Pulmonary artery endothelial cell (primary cell): ENCODE measurements at places on chromosomes 1 and 21.

DNA sequence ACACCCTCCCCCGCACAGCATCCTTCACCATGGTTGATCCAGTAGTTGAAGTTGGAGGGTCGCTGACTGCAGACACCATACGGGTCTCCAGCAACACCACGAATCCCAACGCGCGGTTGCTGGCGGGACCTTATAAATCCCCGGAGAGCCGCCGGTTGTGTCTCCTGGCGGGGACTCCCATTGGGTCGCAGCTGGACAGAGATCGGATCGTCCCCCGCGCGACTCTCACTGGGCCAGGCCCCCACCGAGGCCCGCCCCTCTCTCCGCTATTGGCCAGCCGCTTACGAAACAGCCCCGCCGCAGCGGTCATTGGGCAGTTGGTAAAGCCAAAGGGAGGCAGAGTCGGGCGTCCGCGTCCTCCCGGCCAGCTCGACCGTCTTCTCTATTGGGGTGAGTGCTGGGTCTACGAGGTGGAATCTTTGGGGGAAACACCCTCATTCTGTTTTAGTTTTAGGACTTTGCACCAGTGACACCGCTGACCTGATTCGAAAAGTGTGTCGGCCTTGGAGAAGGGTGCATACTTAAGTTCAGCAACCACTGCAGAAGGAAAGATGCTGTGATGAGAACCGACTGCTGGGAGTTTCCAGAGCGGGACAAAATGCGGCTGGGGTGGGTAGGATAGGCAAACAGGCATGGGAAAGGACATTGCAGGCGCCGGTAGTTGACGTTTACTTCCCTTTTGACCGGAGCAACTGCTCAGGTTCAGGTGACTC, 27.4 kb downstream of the RABIF start:
- peak; percentile 43 for DNase-seq

DNA sequence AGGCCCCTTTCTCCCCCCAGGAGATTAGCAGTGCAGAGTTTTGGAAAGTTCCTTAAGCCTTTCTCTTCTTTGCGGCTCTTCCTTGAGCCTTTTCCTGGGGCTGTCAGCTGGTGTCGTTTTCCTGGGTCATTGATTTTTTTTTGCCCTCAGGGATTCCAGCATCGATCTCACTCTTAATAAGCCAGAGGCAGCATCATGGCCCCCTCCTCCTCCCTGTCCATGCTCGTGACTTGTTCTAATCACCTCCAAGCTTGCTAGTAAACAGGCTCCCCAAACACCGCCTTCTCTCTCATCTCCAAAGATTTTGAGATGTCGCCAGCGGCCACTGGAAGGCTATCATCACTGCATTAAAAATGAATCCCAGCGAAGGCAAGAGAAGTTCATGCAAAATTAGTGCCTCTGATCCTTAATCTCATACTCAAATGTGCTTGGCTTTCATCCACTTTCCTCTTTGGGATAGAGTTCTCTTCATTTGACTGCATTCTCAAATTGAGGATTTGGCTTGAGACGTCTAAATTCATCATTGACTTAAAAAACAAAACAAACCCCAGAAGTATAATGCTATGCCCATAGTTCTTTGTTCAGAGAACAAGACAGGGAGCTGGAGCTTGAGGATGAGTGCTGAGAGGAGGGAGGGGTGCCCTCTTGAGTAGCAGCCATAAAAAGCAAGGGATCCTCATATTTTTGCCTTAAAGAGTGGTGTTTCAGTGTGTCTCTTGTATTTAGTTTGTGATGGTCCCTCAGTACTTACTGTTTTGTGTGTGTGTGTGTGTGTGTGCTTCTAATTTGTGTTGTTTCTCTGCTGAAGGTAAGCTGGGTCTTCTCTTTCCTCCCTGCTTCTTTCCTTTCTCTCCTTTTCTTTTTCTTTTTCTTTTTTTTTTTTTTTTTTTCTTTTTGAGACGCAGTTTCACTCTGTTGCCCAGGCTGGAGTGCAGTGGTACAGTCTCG, 3.2 kb downstream of the EVA1C start:
- no peak for DNase-seq

DNA sequence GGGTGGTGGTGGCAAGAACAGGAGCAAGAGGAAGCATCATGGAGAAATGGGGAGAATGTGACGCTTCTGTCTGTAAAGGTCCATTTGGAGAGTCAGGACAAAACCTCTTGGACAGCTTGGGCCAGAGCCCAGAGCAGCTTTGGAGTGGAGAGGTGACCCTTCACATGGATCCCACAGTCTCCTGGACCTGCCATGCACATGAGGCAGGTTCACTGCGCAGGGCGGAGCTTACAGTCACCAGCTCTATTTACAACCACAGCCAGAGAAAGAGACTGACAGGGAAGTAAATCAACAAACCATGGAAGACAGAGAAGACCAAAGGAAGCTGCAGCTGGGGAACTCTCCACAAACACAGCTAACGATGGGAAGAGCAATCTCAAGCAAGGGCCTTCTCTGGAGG, 828 bp upstream of the RGS8 start:
- no peak for DNase-seq

GRCh38 chr1:154810571-154810970, 59.5 kb downstream of the KCNN3 start:
- no peak for DNase-seq

DNA sequence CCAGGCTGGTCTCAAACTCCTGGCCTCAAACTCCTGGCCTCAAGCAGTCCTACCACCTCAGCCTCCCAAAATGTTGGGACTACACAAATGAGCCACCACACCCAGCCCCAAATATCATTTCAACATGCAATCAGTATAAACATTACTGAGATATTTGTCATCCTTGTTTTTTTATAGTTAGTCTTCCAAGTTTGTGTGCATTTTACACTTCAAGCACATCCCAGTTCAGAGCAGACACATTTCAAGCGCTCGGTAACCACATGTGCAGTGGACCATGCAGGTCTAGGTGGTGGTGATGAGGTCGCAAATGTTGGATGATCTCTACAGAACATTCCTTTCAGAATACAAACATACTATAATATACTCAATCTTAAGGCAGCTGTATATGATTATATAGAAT, 23.8 kb upstream of the APP start:
- no peak for DNase-seq

DNA sequence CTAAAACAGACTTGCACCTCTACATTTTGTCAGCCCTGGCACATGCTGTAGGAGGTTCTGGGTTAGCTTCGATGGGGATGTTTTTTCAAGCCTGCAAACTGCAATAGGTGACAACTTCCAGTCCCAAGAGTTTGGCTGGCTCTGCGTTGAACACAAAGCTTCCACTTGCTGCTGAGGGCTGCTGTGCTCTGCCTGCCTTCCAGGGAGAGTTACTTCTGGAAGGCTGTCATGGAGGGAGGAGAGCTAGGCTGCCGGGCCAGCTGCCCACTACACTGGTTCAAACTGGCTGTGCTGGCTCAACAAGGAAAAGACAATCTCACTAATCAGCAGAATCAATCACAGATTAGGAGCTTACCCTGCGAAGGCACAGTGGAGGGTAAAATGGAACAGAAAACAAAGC, 46.7 kb upstream of the PPP2R5A start:
- DNase-seq: no peak

DNA sequence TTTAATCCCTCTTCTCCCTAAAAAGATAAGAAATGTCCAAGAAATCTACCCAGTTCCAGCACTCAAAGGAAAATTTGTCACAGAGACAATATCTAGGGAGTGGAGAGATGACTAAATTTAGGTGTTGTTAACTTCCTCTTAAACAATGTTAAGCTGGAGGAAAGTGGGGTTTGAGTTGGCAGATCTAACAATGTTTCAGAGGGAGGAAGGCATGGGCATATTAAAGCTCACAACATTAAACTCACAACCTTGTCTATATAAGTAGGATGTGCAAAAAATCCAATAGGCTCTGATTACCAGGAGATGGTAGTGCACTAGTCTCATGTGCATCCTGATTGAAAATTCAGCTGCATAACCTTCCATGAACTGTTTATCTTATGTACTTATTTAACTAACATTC, 190.1 kb downstream of the BARHL2 start:
- DNase-seq: no peak

GRCh38 chr21:45552696-45553391, 10.6 kb upstream of the SLC19A1 start:
- no peak for DNase-seq

DNA sequence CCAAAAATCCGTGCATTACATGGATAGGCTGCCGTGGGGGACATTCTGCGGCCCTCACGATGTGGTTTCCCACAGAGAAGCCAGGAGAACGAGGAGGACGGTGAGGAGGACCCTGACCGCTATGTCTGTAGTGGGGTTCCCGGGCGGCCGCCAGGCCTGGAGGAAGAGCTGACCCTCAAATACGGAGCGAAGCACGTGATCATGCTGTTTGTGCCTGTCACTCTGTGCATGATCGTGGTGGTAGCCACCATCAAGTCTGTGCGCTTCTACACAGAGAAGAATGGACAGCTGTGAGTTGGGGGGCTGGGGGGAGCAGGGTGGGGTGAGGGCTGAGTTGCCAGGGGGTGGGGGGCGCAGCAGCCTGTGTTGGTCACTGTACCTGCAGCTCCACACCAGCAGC, 13.2 kb downstream of the PSEN2 start:
- no peak for DNase-seq

DNA sequence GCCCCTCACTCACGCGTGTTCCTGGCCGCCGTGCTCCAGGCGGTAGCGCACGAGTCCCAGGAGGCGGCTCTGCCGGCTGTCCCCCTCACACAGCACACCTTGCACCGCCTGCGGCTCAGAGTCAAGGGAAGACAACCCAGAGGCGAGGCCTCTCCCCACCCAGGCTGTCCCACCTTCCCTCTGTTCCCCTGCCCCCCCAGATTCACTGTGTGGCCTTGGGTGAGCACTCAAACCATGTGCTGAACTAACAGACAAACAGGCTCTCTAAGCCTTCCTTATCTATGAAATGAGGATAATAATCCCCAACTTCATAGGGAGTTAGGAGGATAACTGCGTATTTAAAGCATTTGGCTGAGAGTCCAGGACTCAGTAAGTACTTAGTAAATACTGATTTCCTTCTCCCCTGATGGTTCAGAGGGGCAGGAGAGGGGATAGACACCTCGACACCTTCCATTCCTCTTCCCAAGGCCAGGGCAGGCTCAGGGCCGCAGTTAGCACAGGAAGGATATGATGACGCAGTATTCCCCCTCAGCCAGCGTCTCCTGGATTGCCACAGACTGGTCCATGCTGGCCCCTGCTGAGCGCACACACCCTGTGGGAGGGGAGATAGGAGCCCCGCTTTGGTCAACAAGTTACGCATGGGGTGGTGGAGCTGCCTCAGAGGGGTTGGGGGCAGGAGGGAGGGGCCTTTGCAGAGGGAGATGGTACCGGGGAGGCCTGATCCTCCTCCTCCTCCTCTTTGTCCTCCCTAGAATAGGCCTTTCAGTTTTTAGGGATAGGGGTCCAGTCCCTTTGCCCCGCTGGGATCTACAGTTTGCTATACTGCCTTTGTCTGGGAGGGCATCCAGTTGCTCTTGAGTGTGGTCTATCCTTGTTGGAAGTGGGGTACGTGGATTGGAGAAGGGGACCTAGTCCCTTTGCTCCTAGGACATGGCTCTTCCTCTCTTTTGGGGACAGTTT, 830 bp downstream of the INPP5B start:
- DNase-seq: peak; percentile 68

GRCh38 chr1:12479311-12479710, 138.7 kb downstream of the DHRS3 start:
- DNase-seq: no peak

GRCh38 chr1:203405703-203406438, 54.9 kb upstream of the FMOD start:
- no peak for DNase-seq

GRCh38 chr1:39116116-39116607, 88.3 kb upstream of the MACF1 start:
- DNase-seq: no peak

GRCh38 chr1:41668967-41669366, 184.5 kb upstream of the EDN2 start:
- no peak for DNase-seq

- no peak for DNase-seq
Observed at GRCh38 chr1:198657550-198658064, 18.8 kb downstream of the PTPRC start.

GRCh38 chr1:166888373-166889111, 12.5 kb upstream of the TADA1 start:
- DNase-seq: no peak

DNA sequence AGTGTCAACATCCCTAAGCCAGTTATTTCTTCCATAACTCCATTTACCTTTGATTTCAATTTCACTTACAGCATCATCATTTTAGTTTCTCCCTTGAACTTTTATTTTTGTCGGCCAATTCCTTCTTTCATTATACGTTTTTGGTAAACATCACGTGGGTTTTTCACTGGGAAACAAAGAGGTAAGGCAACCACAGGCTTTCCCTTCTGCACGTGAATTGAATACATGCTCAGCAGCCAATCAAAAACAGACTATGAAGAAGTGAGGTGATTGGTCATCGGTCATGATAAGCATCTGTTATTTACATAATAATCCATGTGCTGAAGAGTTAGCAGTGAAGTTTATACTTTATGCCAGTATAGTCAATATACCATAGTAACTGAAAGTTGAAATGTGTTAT, 98.7 kb downstream of the NCAM2 start:
- DNase-seq: no peak

DNA sequence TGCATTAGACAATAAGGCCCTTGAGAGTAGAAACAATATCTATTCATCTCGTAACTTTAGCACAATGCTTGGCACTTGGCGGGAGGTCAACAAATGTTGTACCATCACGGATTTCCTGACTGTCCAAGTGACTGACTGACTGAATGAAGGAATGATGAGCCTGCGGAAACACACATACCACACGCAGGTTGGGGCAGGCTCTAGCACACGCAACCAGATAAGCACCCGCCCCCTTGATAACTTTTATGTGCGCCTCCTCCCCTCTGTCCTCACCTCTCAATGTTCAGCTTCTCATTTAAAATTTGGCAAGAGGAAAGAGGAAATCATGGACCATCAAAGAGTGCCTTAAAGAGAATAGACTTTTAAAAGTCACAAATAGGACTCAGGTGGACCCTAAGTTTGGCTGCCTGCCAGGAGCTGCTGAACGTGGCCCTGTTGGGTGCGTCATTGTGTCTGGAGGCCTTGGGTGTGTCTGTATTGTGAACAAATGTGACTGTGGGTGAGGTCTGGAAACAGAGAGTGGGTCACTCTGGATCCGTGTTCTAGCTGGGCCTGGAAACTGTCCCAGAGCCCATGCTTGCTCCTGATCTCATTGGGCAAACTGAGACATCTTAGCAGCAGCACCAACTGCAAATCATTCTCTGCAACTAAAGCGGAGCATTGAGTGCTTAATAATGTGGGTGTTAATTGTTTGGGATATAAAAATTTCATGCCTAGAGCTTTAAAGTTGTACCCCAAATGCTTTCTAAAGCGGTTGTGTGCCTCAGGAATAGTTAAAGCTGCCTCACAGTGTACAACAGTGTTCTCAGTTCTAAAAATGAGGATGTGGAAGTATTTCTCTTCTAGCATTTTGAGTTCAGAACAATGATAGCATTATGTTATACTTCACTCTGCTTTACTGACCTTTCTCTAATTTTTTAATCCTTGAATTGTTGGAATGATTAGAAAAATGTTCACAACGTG, 47.6 kb upstream of the ABCG1 start:
- no peak for DNase-seq

- peak; percentile 93 for DNase-seq
Observed at GRCh38 chr21:35256468-35256988, 207.4 kb upstream of the RUNX1 start.

- DNase-seq: no peak
Observed at GRCh38 chr1:239126884-239127283, 259.5 kb upstream of the CHRM3 start.

GRCh38 chr1:52550447-52550846, 2.4 kb downstream of the TUT4 start:
- DNase-seq: no peak

- no peak for DNase-seq
Observed at GRCh38 chr21:41616031-41616591, 108.2 kb upstream of the TMPRSS2 start.

- no peak for DNase-seq
Observed at GRCh38 chr1:2210084-2210653, 15.6 kb upstream of the FAAP20 start.

- no peak for DNase-seq
Observed at GRCh38 chr1:84217239-84217638, 73.2 kb downstream of the PRKACB start.
